ENCODE measurements at places on chromosomes 1 and 21. TPM values are rescaled to one million over a fixed set of nuclear protein-coding genes. Genes with fewer than 3 reads are reported as not detected.

Gene IGSF9
- total RNA-seq, result not detected

- DNase-seq, result no peak
Measured at GRCh38 chr1:78047106-78047505, 1.3 kb downstream of the GIPC2 start.

DNA sequence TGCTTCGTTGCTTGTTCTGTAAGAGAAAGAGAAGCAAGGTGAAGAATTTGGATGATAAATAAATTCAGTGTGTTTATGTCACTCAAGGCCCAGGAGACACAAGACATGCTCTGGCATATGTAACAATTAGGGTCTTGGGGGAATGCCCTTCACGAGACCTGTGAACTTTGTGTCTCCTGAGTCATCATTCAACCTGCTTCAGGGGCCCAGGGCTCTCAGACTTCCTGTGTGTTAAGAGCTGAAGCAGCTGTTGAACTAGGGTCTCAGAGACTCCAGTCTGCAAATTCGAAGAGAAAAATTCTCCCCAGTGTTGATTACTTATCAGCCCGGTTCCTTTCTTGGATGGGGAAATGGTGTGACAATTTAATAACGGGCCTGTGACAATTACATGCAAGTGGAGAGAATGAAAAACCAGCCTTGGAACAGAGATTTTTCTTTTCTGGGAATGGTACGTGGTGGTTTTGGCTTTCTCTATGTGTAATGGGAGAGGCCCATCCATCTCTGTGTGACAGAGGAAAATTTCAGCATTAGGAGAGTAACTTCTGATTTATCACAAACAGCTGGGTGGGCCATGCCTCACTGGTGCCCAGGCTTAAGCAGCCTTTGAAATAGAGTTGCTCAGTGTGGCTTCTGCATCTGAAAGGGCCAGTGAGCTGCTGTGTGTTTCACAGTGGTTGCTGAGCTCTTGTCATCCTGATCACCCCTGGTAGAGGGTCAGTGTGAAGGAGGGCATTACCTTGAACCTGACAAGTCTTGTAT lies 22.4 kb downstream of the HUNK start:
- DNase-seq, result no peak

DNA sequence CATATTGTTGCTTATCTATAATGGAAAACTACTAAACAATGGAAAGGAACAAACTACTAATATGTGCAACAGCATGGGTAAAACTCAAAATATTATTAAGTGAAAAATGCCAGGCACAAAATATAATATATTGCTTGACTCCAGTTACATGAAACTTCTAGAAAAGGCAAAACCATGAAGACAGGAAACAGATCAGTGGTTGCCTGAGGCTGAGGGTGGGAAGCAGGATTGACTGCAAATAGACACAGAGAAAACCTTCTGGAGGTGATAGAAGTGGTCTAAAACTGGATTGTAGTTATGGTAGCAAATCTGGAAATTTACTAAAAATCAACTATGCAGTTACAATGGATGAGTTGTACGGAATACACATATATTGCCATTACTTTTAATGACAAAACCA lies 29.5 kb upstream of the SLC44A3 start:
- no peak for DNase-seq

- DNase-seq, result peak; percentile 68
Measured at GRCh38 chr1:113874012-113874879, 2.7 kb upstream of the PTPN22 start.

DNA sequence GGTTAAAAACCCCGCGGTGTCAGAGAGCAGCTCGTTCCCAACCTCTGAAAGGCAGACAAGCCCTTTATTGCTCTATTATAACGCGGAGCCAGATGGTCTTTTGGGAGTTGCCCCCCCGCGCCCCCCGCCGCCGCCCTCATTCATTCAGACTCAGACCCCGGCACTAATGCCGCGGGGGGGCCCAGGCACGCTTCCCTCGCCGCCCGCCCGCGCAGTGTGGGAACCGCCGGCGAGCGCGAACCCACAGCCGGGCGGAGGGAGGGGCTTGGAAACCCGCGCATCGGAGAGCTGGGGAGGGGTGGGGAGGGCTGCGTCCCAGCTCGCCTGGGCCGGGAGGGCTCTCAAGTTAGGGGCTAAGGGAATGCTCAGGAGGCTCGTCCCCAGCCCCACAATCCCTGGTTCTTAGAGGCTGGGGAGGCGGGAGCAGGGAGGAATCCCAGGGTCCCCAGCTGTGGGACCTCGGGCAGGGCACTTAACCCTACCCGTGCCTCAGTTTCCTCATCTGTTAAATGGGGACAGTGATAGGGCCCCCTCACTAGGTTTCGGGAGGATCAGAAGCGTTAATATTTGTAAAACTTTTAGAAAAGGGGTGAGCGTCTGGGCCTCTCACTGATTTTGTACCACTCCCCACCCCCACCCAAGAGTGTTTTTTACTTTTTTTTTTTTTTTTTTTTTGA lies 10.9 kb upstream of the HES5 start:
- DNase-seq, result no peak

DNA sequence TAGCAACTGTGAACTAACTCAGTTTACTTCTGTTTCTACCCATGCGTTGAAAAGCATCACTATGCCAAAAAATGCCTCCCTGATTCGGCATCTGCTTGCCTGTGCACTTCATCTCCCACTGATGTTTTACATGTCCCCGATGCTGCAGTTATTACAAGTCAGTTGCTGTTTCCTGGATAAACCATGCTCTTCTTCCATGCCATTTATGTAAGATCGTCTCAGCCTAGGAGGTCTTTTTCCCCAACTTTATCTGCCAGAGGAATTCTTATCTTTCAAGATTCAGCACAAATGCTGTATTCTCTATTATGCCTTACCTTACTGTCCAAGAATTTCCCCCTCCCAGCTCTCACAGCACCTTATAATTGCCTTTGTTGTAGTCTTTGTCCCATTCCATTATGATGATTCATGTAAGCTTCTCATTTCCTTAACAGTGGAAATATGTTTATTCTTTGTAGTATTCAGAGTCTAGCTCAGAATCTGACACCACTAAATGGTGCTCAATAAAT lies 30.0 kb downstream of the PRKACB start:
- no peak for DNase-seq

- peak; percentile 42 for DNase-seq
Measured at GRCh38 chr1:101520302-101520701, 283.5 kb downstream of the S1PR1 start.
